Ammon's horn (tissue), 1 donor: ENCODE measurements at places on chromosomes 3 and 15.

GRCh38 chr3:46909535-46910161 is 32.1 kb downstream of the PTH1R start:
- DNase-seq, result peak; percentile 86

GRCh38 chr15:99410477-99410876 is 155.3 kb upstream of the MEF2A start:
- DNase-seq, result no peak

DNA sequence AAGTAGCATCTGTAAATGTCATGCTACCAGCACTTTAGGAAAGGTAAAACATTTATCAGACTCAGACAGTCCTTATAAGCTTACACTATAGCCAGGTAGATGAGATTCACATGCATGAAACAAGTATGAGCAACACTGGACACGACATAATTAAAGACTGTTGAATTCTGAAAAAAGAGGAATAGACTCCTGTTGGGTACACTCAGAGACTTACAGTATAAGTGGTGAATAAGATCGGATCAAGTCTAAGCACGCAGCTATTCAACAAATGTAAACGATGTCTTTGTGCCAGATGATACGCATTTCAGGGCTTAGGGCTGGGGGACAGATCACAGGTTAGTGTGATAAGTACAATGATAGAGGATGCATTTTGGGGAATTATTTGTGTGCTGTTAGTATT is 43.2 kb upstream of the SPPL2A start:
- no peak for DNase-seq

- peak; percentile 13 for DNase-seq
These were observed 181.8 kb downstream of the PDCD6IP start for GRCh38 chr3:33980252-33980651.

DNA sequence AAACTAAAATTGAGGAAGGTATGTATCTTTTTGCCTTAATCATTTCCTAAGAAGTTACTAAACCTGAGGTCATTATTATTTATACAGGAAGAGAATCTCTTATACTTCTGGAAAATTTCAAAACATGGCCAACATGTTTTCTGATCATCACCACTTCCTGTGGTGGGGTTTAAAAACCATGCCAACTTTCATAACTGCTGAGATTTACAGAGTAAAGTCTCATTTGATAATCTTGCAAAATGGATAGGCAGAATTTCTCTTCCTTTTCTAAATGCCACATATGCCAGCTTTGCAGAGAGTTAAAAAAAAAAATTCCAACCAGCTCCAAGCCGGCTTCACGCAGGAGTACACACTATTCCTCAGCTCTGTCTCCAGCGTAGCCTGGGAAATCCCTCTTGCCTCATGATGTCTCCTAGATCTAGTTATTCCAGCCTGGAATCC is 124.3 kb upstream of the SPRED1 start:
- DNase-seq, result peak; percentile 45

GRCh38 chr3:32814361-32814760 is 3.4 kb upstream of the TRIM71 start:
- DNase-seq, result peak; percentile 32

DNA sequence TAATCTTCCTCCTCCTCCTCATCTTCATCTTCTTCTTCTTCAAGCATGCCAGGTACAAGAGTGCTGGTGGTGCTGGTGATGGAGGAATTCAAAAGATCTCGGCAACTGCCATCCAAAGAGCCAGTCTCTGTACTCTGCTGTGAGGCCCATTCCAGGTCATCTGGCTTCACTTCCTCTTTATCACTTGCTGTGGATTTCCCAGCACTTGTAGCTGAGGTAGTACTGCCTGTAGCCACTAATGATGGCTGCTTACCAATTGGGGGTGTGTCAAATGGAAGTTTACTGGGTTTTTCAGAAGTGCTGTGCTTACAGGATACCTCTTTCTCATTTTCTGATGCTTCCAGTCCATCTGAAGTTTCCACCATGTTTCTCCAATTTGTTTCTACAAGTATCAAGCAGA is 28.8 kb upstream of the SHC4 start:
- no peak for DNase-seq

GRCh38 chr15:70508561-70509281 is 254.6 kb downstream of the UACA start:
- DNase-seq, result no peak

DNA sequence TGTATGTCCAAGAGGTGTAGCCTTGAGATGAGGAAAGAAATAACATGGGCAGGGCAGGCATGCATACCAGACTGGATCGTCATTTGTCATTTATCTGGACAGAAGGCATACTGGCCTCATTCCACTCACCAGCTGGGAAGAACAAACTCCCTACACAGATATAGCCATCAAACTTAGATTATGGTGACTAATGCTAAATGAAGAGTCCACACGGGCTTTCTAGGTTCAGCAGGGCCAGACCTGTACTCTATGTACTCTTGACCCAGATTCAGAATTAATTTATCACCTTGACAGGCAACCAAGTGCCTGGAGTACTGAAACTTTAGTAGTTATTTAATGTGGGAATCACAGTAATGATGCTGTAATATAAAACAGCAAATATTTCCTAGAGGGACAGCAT is 164.3 kb upstream of the IL12A start:
- no peak for DNase-seq

GRCh38 chr3:69433121-69433968 is 47.5 kb upstream of the FRMD4B start:
- no peak for DNase-seq

- no peak for DNase-seq
These were observed 16.5 kb downstream of the VIPR1 start for GRCh38 chr3:42518800-42519567.

- peak; percentile 73 for DNase-seq
These were observed 55.0 kb downstream of the GOLIM4 start for GRCh38 chr3:168040607-168041208.

DNA sequence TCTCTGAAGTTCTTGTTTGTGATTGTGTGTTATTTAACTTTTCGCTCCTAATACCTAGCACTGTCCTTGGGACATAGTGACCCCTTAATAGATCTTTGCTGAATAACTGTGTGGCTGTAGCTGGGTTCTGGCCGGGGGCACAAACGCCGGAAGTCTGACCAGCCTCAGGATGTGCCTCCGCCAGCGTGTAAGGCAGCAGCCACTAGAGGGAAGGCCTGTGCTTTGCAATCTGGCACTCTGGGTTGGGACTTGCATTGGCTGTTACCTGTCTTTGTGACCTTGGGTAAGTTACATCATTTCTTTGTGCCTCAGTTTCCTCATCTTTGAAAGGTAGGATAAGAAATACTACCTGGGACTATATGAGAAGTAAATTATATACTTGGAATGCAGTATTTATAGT is 158.7 kb downstream of the GHSR start:
- DNase-seq, result peak; percentile 28

DNA sequence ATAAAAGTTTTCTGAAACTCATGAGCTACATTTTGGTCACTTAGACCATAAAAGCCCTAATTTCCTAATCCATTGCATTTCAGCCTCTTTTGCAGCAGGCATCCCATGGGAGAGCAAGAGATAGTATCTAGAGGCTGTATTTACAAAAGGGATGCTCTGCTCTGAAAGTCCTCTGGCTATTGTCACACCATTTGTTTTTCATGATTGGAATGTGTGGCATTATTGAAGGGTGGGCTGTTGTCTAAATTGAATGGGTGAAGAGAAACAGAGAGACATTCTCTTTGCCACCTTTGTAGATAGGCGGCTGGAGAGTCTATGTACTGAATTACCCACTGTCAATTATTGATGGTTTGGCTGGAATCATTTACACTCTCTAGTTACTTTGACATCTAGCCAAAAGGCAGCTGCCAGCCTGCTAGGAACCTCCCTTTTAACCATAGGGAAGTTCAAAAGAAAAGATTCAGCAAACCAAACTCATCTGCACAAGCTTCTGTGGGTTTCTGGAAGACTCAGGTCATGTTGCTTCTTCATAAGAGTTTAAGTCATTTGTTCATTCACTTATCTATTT is 89.8 kb upstream of the RARB start:
- DNase-seq, result no peak

DNA sequence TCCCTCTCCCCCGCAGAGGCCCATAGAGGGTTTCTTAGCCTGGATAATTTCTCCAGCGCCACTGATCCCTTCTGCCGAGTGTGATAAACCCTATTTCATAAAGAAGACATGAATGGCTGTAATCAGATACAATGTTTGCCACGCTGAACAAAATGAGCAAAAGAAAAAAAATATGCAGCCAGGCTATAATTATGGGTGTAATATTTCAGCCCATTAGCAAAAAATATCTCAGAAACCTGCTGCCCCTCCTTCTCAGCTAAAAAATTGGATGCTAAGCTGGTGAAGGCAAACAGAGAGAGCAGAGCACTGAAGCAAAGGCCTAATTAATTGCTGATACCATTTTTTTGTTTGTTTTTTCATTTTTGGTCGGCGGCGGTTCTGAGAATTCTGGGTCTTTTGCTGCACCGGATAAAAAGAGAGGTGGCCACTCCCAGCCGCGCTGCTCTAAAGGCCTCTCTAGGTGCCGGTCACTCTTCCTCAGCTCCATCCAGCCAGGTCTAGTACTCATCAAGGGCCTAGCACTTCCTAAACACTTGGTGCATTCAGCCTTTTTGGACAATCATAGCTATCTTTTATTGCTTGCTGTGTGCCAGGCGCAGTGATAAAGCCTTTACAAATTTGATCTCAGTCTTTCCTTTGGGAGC is 128.7 kb upstream of the TLE3 start:
- DNase-seq, result no peak

- no peak for DNase-seq
These were observed 66.3 kb upstream of the IL12A start for GRCh38 chr3:159922193-159922840.

- no peak for DNase-seq
These were observed 51.8 kb upstream of the FURIN start for GRCh38 chr15:90816401-90817116.

- DNase-seq, result no peak
These were observed 62.6 kb downstream of the DUT start for GRCh38 chr15:48393645-48394506.

DNA sequence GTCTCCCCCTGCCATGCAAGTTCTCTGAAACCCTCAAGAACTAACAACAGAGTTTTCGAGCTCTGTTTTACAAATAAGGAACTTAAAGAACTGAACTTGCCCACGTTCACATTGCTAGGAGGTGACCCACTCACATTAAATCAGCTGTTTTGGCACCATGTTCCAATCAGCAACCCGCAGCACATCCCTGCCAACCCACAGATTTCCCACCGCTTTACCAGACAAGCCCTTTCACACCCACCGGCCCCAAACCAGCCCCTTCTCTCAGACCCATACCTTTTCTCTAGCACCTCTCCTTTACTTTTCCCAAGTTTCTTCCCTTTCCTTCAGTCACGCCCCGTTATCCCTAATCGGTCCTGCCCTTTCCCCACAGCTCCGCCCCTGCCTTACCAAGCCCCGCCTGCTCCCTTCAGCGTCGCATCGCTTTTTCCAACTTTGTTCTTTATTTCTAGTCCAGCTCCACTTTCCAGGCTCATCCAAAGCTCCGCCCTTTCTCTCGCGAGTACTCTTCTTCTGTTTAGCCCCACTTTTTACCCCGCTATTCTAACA is 804 bp upstream of the BRPF1 start:
- no peak for DNase-seq

GRCh38 chr15:96351761-96352603 is 21.5 kb downstream of the NR2F2 start:
- no peak for DNase-seq

DNA sequence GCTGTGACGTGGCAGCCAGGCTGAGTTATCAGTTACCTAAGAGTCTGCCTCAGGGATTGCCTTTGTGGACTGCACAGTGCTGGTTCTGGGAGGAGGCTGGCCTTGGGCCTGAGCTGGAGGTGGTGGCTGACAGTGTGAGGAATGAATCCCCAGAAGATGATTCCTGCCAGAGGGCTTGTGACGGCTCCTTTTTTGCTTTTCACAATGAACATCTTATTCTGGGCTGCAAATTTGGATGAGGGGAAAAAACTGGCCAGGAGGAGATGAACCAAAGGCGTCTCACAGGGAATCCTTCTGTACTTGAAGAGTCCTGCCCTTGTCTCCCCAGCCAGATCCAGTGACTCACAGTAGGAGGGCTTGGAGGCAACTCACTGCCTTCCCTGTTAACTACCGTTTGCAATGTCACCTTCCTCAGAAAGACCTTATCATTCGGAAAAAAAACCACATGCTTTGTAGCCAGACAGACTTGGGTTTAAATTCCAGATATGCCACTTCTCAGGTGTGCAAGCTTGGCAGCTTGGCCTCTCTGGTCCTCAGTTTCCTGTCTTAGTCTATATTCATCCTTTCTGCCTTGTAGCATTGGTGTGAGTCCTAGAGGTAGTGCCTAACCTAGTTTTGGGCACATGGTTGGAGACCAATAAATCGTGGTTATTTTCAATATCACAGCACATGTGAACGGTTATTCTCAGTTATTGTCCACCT is 19.1 kb downstream of the ST6GAL1 start:
- no peak for DNase-seq

DNA sequence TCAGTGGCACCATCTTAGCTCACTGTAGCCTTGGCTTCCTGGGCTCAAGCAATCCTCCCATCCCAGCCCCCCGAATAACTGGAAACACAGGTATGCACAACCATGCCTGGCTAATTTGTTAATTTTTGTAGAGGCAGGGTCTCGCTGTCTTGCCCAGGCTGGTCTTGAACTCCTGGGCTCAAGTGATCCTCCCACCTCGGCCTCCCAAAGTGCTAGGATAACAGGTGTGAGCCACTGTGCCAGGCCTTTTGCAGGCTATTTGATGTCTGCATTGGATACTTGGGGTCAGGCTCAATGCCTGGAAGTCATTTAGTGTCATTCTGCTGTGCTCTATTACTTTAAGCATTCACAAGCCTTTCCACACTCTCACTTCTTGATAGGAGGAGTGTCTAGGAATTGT is 17.6 kb downstream of the LIMD1 start:
- no peak for DNase-seq

DNA sequence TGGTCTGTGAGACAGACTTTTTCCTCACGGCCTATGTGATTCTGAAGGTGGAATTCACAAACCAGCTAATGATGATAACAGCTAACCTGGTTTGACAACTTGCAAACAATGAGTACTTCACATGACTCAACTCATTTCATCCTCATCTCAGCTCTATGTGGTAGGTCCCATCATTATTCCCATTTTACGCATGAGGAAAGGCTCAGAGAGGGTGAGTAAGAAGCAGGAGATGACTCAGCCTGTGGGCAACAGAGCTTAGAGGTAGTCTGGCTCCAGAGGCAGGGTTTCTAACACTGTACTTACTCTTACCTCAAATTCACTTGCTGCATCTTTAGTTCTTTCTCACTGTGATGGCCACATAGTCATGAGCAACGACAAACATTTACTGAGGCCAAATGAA is 25.8 kb upstream of the PSMD6 start:
- no peak for DNase-seq

DNA sequence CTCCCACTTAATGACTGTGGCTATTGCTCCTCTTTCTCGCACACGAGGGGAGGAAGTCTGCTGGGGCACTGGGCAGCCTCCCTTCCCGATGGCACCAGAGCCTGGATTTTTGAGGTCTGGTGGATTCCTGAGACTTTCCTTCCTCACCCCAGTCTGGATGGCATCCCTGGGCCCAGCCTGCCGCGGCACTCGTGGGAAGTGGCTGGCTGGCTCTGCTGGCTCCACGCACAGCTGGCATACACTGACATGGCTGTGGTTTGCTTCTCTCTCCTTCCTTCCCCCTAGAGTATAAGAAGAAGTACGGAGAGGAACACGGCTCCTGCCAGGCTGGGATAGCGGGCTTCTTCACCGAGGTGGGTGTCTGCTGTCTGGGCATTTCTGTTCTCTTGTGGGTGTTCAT is 319.8 kb upstream of the LRRFIP2 start:
- DNase-seq, result peak; percentile 48

GRCh38 chr3:155391104-155391503 is 97.6 kb upstream of the STRIT1 start:
- DNase-seq, result no peak
